ENCODE measurements at places on chromosomes 16 and 17.
A peak's percentile ranks its signal among the peaks of the same experiment; 100 is the strongest.

GRCh38 chr16:648071-648780 lies 939 bp upstream of the WDR90 start:
- no peak for DNase-seq

DNA sequence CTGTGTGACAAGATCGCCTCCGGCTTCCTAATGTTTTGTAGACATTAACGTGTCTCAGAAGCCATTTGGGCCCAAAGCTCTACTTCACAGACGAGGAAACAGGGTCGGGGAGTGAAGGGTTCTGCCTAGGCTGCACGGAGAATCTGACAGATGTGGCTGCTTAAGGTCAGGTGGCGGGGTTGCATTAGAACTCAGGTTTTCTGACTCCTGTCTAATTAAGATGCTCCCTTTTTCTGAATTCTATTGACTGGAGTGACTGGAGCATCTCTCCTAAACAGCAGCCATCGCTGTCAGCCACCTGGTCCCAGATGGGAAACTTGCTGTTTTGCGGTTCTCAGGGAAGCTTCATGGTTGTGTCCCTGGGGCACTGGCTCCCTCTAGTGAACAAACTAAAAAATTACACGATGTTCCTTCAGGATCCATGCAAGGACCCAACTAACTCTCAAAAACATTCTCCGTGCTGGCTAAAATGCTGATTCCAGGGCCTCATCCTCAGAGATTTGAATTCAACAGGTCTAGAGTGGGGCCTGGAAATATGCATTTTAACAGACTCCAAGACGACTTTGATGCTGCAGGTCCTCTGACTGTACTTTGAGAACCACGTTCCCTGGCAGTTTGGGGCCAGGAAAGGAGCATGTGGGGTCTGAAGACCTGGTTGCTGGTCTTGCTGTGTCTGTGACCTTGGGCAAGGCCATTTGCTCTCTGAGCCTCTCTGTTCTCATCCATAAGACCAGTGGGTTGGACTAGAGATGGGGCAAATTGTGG lies 117.4 kb downstream of the IRF8 start:
- peak; percentile 76 for DNase-seq

DNA sequence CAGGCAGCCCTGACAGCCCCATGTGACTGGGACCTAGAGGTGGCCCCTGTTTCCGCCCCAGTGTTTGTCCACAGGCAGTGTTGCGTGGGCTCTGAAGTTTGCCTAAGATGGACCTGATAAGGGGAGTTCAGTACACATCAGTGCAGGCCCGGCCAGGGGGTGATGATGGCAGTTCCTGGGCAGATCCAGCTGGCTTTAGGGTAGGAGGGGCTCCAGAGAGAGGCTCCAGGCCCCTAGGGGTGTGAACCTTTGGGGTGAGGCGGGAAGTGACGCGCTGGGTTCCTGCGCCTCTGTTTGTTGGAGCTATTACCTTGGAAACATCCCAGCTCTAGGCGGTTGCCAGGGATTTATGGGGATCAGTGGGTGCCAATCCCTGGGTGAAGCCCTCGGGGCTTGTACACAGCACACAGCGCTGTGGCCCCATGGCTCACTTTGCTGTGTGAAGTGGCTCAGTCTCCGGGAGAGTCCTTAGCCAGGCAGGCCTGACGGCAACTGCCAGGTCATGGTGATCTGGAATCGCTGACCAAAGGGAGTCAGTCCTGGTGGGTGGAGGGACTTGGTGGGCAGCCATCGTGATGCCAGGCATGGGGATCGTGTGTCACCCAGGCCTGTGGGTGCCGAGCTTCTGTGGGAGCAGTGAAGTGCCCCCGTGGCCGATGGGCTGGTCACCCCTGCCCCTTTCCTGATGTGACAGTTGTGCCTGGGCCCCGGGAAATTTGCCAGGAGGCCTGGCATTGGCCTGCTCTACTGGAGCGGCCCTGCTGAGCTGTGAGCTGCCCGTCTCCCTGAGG lies 146.1 kb downstream of the SEC14L1 start:
- peak; percentile 84 for DNase-seq

DNA sequence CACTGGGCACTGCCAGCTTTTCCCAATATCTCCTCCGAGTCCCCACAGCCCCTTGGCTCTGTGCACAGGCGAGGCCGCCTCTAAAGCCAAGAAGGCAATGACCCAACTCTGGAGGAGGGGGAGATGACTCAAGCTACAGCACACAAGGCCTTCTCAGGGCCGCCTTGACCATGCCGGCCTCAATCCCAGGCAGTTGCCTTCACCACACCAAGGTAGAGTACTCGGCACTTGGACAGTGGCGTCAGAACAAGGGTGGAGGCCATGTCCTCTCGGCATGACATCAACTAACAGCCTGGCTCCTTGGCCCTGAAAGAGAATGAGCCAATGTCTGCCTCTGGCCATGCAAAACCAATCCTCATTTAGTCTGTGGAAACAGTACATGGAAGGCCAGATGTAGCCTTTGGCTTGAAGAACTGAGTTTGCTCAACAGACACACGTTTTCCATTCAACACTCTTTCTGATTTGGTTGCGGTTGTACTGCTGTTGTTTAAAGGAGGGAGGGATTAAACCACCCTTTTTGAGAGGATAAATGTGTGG lies 139.6 kb downstream of the XYLT1 start:
- no peak for DNase-seq

GRCh38 chr16:78654929-78655328 lies 555.5 kb downstream of the WWOX start:
- DNase-seq: no peak

GRCh38 chr16:79158337-79158736 lies 442.2 kb downstream of the MAF start:
- DNase-seq: no peak

DNA sequence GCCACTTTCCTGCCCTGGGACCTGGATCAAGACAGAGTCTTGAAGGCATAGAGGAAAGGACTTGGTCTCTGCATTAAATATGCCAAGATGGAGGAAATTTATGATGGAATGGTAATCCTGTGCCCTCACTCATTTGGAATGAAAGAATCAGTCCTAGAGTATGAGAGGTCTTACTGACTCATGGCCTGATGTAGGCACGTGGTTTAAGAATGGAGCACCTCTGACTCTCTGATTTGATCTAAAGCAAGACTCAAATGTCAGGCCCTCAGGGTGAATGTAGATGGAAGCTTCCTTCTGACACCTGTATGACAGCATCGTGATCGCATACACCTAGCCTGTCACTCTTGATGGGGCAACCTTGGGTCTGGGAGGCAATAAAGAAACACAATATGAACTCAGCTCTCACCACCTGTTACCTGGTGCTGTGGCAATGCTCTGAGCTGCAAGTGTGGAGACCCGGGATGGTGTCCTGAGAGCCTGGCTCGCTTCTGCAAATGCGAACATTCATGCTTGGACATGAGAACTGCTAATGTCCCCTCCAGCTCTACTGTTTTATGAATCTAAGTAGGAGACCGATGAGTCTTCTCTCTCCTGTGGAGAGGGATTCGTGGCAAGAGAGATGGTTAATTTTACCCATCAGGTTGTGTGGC lies 229.9 kb downstream of the ABCC12 start:
- no peak for DNase-seq

DNA sequence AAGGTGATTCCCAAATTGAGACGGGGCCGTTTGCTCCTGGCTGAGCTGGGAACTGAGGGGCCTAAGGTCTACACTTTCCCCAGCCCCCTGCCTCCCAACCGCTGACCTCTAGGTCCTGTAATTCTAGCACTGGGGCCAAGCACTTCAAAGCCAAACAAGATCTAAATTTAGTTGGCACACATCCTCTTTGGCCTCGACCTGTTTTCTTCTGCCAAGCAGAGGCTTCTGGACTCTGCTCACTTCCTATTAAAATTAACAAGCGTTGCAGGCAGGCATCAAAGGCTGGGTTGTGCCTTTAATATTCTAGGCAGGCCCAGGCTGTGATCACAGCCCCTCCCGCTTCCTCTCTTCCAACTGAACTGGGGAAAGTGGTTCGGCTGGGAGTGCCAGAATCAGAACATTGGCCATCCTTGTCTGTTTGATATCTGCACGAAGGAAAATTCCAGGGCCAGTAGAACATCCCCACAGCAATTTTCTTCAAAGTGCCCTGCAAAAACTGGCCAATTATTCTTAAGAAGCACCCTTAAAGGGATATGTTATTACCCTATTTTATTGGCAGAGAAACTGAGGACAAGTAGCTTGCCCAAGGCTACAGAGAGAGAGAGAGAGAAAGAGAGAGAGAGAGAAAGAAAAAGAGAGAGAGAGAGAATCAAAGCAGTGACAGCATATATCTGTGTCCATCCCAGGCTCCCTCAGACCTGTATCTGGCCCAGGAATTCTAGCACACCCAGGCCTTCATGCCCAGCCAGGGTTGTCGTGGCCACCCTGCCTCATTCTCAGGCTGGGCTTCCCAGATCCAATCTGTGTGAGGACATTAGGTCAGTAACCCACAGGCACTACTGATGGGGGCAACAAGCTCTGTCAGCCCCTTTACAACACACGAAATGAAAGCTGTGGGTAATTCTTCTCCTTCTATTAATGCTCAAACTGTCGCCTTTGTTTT lies 12.8 kb upstream of the MT4 start:
- DNase-seq: no peak

GRCh38 chr16:30949650-30950515 lies 1.0 kb downstream of the ORAI3 start:
- DNase-seq: peak; percentile 79

DNA sequence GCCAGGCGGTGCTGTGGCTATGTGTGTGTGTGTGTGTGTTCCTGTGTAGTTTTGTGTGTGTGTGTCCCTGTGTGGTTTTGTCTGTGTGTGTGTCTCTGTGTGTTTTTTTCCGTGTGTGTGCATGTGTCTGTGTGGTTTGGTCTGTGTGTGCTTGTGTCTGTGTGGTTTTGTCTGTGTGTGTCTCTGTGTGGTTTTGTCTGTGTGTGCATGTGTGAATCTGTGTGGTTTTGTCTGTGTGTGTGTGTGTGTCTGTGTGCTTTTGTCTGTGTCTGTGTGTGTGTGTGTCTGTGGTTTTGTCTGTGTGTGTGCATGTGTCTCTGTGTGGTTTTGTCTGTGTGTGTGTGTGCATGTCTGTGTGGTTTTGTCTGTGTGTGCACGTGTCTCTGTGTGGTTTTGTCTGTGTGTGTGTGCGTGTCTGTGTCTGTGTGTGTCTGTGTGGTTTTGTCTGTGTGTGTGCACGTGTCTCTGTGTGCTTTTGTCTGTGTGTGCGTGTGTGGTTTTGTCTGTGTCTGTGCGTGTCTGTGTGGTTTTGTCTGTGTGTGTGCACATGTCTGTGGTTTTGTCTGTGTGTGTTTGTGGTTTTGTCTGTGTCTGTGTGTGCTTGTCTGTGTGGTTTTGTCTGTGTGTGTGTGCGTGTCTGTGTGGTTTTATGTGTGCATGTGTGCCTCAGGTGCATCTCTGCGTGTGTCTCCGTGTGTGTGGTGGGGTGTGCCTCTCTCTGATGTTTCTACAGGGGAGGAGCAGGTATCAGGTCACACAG lies 62.3 kb downstream of the ZDHHC7 start:
- DNase-seq: no peak
